H1 (cell line): ENCODE measurements at places on chromosomes 11 and 22. TPM values are rescaled to one million over a fixed set of nuclear protein-coding genes. Genes with fewer than 3 reads are reported as not detected.

The NR1H3 gene
- total RNA-seq, result 19.9 and 21.2 TPM in 2 replicates

The B4GALNT4 gene
- total RNA-seq, result 76.3 and 89.0 TPM in 2 replicates

DNA sequence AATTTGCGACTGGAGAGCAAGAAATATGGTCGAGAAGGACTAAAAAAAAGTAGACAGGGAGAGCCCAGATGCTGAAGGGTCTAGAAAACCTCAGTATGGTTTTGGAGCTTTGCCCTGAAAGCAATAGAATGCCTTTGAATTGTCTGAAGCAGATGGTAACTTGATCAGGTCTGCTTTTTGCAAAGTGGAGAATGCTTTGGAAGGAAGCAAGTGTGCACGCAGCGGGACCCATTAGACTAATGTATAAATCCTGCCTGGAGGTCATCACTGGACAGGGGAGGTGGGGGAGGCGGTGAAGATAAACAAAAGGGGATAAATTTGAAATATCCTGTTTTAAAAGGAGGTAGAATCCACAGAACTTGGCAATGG, 757 bp upstream of the HINFP start:
- DNase-seq, result no peak

The SCGB1D1 gene
- total RNA-seq, result not detected in 2 replicates

DNA sequence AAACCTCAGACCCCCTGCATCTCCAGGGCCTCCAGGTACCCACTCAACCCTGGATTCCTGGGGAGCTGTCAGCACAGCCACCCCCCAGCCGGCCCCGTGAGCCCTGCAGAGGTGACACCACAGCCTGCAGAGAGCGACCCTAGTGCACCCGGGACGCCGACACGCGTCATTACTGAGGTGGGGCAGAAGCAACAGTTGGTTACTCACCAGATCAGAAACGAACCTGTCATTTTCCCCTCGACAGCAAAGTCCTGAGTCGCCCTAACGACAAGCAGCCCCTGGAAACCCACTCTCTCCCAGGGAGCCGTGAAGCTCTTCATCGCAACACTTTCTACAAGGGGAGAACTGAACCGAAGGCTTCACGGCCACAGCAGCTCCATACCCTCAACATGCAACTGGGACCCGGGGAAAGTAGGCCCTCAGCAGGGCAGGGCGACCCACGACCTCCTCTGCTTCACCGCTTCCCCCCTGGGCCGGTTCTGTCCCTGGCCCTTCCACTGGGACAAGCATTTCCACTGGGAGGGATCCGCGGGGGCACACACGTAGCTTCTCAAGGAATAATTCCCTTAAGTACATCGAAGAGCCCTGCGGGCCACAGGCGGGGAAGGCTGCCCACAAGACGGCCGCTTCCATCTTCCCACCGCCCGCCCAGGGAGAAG, 1.6 kb downstream of the BRD1 start:
- no peak for DNase-seq

The CREBZF gene
- total RNA-seq, result 44.2 and 44.9 TPM in 2 replicates

- no peak for DNase-seq
Observed at GRCh38 chr11:36492724-36493304, 17.3 kb downstream of the TRAF6 start.

The MGAT3 gene
- total RNA-seq, result 8.5 and 9.2 TPM in 2 replicates

The BBOX1 gene
- total RNA-seq, result not detected in 2 replicates

DNA sequence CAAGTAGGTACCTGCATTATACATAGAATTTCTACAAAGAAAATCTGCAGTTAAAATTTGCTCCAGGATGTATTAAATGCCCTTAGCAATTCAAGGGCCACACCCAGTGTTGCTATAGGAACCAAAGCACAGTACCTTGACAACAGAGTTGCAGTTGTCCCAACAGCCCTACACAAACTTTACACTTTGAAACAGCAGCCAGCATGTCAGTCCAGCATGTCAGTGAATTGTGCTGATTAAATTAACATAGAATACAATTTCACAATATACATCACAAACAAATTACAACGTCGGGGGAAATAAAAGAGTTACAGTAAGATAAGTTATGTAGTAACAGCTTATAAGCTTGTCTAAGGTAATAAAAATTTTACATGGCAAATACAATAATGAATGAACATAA, 389.2 kb downstream of the SOX6 start:
- DNase-seq, result no peak

DNA sequence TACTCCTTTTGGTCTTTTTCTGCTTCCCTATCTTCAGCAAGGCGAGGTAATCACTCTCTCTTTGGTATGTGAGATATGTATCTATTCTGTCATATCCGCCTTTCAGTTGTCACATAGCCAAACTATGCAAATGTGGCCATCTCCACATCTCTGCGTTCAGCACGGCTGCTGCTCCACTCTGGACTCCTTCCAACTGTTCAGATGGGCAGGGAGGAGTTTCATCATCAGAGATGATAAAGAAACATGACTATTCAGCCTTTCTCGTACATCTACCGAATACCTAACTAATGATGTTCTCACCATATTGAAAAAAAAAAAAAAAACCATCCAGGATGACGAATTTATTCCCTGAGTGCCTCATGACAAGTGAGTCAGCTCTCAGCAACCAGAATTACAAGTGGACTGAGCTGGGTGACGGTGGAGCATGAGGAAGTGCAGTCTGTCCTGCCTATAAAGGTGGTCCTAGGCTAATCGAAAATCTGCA, 899.6 kb downstream of the OPCML start:
- DNase-seq, result no peak

- no peak for DNase-seq
Observed at GRCh38 chr11:84719935-84720577, 907.1 kb downstream of the DLG2 start.

The UCP3 gene
- total RNA-seq, result 0.92 and 1.3 TPM in 2 replicates

- no peak for DNase-seq
Observed at GRCh38 chr11:123055191-123055901, 6.6 kb downstream of the HSPA8 start.
